ENCODE measurements at places on chromosomes 2 and 18.

GRCh38 chr2:127670957-127671290, 4.4 kb downstream of the LIMS2 start:
- no peak for DNase-seq

DNA sequence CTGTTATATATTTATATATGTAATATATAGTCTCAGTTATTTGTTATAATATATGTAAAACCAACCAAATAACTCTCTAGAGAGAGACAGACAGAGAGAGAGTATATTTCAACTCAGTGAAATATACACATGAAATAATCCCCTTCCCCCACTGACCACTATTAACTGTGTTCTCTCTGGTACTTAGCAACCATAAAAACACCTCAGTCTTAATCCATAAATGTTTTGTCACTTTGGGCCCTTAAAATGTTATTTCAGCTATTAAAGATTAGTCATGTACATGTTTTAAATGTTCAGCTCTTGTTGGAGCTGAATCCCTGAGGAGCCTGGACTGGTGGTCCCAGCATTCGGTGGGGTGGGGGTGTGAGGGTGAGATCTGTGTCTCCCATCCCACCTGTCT, 122.2 kb upstream of the MAP3K20 start:
- DNase-seq, result no peak

DNA sequence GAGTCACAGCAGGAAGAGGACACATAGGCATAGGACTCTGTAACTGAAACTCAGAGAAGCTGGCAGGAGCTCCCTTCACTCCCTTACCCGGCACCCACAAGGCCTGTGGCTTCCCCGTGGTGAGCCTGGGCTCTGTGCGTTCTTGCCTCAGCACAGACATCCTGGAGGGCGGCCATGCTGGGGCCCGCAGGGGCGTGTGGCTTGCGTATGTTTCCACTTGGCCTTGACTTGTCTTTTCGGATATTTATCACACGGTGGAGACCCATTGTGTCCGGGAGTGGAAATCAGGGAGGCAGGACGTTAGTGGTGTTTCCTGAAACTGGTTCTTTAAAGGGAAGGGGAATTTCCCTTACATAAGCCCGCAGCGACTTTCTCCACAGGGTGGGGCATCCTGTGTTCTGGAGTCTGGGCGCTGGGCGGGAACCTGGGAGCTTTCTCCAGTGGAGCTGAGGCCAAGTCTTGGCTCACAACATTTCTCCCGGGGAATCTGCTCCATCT, 49.9 kb upstream of the EML6 start:
- DNase-seq, result peak; percentile 31

DNA sequence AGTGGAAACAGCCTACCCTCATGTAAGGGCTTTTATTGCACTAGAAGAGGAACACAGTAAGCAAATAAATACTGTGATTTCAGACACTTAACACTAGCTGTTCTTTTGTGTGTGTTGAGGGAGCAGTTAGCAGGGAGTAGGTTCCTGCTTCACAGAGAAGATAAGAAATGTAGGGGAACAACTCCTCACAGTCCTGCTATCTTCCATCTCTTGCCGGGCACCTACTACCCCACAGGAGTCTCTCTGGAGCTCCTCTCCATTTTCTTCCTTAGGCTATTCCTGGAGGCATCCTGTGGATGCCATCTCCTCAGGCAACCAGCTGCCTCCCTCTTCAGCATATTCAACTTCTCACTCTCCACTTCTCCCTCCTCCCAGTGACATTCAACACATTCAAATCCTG, 145.0 kb downstream of the SRBD1 start:
- DNase-seq, result no peak

DNA sequence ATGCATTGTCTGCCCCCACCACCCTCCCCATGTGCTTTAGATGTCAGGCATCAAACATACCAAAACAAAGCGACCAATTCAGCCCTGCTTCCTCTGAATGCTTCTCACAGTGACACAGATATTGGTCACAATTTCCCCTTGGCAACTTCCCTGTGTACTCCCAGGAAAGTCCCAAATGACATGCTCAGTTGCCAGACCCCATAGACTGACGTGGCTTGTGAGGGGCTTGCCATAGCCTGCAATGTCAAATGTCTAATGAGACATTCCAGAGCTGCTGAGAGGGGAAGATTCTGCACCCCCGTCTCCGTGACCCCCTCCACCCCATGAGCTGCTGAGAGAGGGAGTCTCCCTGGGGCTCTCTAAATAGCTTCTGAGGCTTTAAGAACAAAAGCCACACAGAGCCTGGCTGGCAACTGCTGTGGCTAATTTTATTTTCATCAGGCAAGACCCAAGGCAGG, 47.3 kb downstream of the RFTN2 start:
- DNase-seq, result no peak

GRCh38 chr18:32287249-32287648, 97.4 kb downstream of the MEP1B start:
- no peak for DNase-seq

DNA sequence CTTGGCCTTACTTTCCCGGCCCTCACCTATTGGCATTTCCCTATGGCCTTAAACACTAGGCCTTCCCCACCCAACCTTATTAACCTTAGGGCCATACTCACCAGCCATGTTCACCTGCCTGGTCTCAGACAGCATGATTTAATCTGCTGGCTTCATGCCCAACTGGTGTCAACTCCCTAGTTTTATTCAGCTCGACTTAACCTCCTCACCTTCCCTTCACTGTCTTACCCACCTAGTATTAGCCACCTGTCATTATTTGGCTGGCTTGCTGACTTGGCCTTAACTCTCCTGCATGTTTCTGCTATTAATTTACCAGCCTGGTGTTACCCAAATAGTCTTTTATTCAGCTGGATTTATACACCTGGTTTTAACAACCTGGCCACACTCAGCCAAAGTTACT, 136.0 kb upstream of the ZSWIM2 start:
- no peak for DNase-seq

- no peak for DNase-seq
Measured at GRCh38 chr2:85939131-85939530, 50.3 kb upstream of the ST3GAL5 start.

DNA sequence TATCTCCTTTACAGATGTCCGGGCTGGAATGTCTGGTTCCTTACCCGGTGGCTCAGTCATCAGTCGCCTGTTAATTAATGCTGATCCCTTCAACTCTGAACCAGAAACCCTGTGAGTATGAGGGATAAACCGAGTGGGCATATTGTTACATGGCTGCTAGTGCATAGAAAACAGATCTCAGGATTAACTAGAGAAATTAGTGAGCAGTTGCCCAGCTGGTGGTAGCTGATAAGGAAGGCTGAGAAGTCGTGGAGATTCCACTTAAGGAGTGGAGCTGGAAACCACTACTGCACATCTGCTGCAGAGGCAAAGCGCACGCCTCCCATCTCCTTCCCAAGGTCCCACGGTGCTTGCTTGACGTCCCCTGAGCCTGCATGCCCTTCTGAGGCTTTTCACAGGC, 97.7 kb downstream of the DGKD start:
- no peak for DNase-seq

DNA sequence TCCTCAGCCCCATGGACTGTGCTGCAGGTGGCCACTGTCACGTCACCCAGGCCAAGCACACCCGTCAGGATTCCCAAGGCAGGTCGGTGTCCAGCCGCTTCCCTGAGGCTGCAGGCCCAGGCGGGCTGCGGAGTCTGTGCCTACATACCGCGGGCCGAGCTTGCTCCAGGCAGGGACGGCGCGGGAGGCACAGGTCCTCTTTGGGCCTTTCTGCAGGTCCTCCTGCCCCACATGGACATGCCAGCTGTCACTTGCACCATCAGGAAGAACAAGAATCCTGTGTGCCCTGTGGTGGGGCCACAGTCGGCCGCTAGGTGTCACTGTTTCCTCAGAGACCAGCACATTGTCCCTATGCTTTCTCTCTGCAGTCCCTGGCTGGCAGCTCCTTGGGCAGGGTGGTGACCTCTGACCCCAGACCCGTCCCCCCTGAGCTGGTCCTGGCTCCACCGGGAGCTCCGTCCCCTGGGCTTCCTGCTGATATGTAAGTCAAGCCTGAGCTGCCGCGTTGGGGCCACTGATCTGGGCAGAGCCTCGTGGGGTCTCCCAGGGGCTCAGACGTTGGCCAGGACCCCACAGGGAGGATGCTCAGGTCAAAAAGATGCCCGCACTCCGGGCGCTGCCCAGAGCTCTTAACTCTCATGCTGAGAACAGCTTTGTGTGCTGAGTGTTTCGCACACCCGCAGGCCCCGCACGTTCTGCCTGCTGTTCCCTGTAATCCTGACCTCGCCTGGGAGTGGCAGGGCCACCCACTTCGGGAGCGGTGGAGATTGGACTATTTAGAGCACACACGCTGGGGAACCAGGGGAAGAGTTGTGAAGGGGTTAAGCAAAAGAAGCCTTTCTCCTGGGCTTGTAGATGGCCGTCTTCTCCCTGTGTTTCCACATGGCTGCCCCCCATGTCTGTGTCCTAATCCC, 17.3 kb upstream of the AGXT start:
- peak; percentile 83 for DNase-seq

DNA sequence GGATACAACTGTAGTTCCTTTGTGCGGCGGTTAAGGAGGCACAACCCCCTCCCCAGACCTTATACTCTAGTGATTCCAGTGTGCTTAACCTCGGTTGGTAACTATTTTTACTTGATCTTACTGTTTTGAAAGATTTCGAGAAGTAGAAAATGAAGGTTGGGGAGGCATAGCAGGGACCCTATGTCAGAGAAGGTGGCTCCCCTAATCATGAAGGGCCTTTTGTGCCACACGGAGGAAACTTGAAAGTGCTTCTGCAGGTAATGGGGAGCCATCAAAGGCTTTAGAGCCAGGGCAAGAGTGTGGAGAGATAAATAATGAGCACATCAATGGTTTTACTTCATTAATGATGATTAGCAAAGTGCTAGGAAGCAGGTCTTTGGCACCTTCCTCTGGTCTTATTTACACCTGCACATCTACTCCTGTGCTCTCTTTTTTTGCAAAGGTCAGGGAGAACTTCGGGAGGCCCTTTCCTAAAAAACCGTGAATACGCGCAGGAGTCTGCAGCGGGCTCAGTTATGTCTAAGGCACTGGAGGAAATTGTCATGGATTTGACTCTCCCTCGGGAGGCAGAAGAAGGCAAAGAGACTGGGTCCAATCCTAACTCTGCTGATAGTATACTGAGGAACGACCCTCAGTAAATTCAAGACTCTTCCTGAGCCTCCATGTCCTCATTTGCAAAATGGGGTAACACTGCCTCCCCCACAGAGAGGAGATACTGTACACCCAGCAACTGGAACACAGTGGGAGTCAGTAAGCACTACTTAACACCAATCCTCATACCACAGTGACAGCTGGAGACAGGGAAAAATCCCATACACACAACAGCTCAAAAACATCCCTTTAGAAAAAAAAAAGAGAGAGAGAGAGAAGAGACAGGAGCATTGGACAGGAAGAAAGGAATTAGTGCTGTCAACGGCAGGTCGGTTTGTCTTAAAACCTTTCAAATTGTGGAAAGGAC, 81.6 kb downstream of the DDX1 start:
- DNase-seq, result no peak

DNA sequence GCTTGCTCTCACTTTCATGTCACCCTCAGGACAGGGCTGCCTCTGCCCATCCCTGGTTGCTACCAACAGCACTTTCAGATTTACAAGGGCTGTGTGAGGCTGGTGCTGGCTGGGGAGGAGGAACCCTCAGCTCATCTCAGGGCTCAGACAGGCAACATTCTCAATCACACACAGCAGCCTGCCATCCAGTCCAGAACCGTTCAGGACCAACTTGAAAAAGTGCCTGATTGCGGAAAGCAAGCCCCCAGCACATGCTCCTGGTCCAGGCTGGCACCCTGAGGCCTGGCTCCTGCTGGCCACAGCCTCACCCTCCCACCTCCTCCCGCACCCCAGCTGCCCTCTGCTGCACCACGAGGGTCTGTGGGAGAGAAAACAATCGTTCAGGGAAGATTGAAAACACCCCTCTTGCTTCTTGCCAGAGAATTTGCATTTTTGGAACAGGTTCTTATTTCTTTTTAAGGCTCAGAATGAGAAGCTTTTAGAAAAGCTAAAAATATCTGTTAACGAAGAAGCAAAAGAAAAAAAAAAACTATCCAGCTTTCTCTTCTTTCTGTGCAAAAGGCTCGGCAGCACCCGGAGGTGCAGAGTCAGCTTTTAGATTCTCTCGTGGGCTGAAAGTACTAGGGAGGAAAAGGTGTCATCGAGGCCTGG, 403.8 kb upstream of the ID2 start:
- DNase-seq, result no peak

- DNase-seq, result no peak
Measured at GRCh38 chr2:47695800-47696477, 87.0 kb upstream of the MSH6 start.

DNA sequence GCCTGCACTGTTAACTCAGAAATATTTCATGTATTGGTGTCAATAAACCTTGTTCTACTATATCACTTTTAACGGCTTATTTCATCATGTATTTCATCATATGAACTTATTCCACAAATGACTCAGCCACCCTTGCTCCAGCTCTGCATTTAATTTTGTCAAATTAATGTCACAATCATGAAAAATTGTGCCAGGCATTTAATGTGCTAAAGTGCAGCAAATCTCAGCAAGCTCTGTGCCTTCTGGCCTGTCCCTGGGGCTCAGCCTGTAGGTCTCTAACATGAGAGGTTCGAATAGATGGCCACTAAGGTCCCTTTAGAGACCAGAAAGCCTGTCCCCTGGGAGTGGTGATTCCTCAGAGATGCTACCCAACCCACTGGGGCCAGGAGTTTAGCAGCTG, 28.6 kb downstream of the BOD1L2 start:
- no peak for DNase-seq

DNA sequence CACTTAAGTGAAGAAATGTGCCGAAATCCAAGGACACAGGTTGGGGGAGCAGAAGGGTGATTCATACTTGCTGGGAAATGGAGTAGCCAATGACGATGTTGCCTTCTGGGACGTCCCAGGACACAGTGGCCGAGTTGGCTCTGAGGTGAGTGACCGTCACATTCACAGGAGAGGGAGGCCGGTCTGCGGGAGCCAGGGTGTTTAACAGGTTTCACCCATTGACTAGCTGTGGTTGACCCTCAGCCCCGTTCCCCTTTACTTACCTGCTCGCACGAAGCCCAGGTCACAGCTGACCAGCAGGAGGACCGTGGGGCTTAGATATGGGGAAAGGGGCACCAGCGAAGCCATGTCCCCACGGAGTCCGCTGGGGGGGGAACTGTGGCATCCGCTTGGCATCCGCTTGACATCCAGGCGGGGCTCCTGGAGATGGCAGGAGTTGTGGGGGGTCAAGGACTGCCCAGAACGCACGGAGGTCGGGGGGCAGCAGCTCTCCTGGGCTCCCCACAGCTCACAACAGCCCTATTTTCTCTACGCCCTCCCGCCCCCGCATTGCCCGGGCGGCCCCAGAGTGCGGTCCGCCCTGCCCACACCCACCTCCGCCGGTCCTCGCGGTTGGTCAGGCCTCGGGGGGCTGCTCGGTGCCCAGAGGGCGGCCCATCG, 586 bp downstream of the FNDC4 start:
- DNase-seq, result peak; percentile 4

- peak; percentile 56 for DNase-seq
Measured at GRCh38 chr18:2906704-2907549, 60.1 kb downstream of the EMILIN2 start.

All from activated naive CD4-positive, alpha-beta T cell treated with Interleukin-2 at 50 U/mL for 16 hours (primary cell).